ENCODE measurements at places on chromosomes 7 and 10.

DNA sequence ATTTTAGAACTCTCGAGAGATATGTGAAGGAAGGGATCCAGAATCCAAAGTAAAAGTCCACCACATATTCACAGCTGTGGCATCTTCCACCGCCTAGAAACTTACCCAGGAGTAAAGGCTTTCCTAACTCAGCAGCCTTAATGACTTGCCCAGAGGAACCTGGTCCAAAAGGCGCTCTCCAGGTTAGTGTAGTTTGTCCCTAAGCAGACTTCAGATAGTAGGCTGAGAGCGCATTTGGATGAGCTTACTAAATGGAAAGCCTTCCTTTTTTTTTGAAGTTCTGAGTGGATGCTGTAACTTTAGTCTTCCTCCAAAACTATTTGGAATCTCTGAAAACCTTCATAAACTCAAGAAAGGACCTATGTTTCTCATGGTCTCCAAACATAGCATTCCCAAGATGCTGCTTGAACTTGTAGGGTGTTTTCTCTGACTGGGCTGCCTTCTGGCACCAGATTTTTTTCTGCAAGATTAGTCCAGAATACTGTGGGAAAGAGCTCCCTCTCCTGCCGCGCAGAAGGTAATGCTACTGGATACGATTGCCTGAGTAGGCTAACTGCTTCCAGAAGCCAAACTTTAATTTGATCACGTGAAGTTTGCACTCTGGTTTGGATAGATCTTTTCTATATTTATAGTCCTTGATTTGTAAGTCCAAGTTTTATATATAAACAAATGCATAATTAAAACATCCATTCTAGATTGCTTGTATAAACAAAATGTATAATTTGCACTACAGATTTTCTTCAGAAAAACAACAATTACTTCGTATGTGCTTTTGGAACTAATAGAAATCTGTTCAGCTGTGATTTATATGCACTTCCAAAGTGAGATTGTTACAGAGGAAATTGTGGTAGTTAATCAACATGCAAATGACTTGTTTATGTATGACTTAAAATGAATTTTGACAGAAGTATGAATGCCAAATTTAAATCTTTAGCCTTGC lies 19.6 kb upstream of the GPR37 start:
- peak; percentile 63 for DNase-seq

DNA sequence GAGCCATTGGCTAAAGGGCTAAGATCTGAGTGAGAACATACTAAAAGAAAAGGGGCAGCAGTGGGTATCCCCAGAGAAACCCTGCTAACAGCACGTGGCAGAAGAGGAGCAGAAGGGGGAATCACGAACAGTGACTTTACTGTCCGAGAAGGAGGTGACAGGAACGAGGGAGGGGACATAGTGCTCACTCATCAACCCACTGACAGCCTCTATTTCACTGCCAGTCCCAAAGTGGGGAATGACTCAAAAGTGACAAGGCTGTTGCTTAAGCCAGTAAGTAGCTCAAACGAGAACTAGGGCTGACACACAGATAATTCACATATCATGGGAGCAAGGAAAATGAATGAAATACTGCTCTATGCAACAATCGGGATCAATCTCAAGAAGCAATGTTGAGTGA lies 92.7 kb downstream of the RSU1 start:
- DNase-seq, result peak; percentile 60

GRCh38 chr10:15137036-15137359 lies 31.5 kb downstream of the NMT2 start:
- no peak for DNase-seq

DNA sequence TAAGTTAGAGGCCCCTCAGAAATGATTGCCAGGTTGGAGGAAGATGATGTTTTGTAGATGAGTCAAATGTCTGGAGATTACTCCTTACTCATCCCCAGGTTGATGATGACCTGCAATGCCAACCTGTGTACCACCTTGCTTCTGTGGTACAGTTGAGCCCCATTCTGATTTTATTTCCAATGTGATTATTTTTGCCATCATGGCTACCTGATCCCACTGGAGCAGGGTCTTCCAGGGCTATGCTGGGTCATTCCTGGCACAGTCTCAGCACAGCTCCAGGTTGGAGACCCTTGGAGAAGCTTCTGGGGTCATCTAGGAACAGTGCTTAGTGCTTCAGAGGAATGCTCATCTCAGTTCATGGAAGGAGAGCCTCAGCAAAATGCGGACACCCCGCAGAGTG lies 34.3 kb downstream of the LRRC18 start:
- no peak for DNase-seq

- no peak for DNase-seq
Observed at GRCh38 chr10:71308985-71309384, 10.1 kb upstream of the SLC29A3 start.

DNA sequence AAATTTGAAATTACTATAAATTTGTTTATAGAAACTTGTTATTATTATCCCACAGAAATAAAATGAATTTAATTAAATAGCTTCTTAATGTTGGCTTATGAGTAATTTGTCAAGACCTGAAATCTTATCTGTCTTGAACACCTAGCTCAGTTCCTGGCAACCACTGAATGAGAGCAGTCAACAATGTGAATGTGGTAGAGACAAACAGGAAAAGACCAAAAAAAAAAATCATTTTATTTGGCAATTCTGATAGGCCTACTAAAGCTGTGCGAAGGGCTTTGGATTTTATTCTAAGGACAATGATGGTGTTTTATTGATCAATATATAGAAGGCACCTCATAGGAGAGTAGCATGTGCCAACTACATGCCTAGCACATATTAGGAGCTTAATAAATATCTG lies 127.8 kb upstream of the RSU1 start:
- no peak for DNase-seq

GRCh38 chr10:69010151-69010640 lies 21.6 kb downstream of the KIFBP start:
- DNase-seq, result no peak

GRCh38 chr7:69883399-69883891 lies 285.2 kb downstream of the AUTS2 start:
- DNase-seq, result no peak

DNA sequence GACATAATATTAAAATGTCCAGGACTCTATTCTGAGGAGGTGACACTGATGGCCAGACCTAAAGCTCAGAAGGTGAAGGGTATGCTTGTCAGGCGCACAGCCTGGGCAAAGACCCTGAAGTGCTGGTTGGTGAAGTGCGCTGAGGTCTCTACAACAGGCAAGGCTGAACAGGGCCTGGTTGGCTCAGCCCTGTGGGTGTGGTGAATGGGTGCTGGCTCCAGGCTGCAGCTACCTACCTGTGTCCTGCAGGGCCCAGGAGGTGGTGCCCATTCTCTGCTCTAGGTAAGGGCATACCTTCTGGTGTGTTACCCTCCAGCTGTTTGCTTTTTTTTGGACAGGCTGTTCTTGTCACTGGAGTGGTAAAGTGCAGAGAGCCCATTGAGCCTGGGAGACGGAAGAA lies 85.1 kb downstream of the RAMP3 start:
- DNase-seq, result no peak

GRCh38 chr7:101465131-101465530 lies 102.5 kb downstream of the COL26A1 start:
- DNase-seq, result no peak

GRCh38 chr10:77391605-77392235 lies 245.9 kb downstream of the KCNMA1 start:
- DNase-seq, result peak; percentile 62

DNA sequence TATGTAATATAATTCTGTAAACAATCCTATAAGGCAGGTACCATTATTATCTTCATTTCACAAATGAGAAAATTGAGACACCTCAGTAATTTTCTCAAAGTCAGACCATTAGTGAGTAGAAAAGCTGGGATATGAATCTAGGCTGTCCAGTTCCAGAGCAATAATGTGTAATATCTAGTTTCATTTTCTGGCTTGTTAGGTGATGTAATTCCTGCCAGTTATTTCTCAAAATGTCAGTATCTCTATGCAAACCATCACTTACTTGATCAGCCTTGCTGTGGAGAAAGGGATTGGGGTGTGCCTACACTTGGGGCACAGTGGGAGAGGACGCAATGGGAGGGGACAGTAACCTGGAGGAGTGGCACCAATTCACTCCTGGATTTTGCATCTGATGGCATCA lies 157.5 kb downstream of the LYZL1 start:
- DNase-seq, result no peak

DNA sequence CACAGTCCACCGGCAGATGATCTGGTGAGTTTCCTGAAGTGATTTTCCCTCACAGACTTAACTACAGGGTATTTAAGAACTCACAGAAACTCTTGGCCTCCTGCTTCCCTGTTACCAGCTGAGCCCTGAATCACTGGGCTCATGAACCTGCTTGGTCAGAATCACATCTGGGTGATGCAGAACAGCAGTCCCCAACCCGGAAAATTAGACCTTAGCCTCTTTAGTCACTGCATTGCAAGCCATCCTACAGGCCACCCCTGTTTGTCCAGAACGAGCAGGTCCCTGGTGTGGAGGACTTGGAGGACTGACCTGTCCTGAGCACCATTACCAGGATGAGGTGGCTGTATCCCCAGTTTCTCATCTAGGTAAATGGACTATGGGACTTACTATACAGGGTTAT lies 539.2 kb downstream of the TNS3 start:
- DNase-seq, result no peak

- DNase-seq, result no peak
Observed at GRCh38 chr7:115561335-115562110, 469.0 kb downstream of the TFEC start.

DNA sequence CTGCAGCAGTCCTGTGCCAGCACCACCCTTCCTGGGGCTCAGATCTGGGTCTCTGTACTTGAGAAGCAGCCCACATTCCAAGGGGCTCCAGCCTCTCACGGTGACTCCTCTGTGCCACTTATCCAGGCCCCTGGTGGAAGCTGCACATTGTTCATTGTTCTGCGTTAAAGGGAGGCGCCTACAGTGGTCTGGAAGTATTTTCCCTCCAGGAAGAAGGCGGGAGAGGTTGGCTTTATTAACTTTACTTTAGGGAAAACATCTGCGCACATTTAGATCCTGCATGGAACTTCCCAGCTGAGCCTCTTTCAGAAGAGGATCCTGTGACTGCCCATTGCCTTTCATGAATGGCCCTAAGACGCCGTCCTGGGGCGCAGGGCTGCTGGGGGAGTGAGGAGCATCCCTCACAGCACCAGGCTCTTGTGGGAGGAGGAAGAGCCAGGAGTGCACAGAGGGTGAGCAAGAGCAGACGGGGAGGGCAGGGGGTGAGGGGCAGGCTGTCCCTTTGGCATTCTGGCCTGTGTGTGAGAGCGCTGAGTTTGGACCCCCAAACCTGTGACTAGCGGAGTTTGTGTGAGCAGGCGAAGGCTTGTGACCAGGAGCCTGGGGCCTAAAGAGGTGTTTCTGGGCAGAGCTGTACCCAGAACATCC lies 98.6 kb upstream of the BTBD16 start:
- DNase-seq, result no peak

DNA sequence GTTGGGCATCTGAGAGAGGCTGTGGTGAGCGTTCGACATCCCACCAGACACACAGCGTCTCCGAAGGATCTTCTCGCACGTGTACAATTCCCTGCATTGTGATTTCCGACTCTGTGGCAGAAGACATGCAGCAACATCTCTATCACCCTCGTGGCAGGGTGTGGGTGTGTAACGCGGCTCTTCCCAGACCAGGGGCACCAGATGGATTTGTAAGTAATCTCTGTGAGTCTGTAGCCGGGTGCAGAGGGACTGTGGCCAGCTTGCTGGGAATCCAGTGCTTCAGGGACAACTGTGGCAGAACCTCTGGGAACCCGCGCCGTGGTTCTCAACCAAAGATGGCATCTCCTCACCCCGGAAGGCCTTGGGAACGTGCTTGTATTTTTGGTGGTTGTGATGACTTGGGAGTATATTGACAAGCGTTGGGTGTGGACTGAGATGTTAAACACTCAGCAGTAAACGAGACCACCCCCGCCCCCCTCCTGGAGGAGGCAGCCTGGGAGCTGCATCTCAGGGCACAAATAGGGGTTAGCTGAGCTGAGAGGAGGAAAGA lies 21.2 kb downstream of the FOXL3 start:
- DNase-seq, result no peak

DNA sequence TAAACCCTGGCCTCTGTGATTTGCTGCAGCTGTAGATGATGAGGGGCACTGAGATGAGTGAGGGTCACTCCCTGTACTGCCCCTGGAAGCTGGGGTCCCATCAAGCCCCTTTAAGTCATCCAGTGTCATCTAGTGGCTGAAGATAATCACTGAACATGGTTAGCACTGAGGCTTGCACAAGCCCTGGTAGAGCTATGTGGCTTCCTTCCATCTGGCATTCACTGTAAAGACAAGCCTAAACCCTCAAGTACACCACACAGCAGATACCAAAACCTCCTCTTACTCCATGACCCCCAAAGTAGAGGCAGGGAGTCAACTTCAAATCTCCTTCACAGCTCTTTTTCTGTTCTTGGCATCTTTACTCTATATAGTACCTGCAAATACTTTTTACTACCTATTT lies 72.7 kb upstream of the MRLN start:
- no peak for DNase-seq

- no peak for DNase-seq
Observed at GRCh38 chr10:28909875-28910274, 232.6 kb downstream of the BAMBI start.

DNA sequence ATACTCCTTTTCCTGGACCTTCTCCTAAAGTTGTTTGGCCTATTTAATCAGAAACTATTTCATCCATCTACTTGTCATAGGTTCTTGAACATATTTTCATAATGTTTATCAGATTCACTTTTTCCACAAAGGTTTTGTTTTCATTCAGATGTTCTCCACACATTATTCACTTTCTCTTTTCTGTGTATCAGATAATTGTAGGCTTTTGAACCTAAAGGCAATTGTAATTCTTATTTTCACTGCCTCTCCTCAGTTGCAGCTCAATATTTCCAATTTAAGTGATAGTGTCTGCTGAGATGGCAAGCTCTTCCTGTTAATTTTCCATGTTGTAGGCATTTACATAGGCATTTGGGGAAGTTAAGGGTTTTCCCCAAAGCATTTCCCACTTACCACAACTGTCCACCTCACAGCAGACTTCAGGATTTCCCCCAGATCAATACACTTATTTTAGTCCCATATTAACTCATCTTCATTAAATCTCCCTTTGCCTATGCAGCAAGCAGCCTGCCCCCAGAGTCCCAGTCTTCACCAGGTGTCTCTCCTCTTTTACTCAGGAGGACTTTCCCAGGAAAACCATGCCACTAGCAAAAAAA lies 12.3 kb upstream of the IKZF1 start:
- no peak for DNase-seq

DNA sequence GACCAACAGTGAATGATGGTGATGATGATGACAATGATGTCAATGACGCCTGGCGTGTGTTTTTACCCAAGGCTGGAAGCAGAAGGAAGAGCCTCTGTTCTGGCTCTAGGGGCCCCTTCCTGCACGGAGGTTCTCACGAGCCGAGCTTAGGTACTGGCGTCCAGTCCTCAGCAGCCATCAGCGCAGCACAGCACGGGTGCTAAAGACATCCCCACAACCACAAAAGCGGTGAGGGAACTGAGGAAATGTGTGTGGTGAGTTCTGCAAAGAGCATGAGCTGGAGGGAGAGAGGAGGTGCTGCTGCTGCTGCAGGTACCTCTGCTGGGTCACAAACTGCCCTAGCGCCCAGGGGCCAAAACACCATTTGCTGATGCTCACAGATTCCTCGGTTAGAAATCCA lies 81.6 kb downstream of the SFMBT2 start:
- DNase-seq, result no peak

GRCh38 chr10:95327367-95327766 lies 36.6 kb upstream of the PDLIM1 start:
- DNase-seq, result no peak

GRCh38 chr10:52951824-52952223 lies 179.2 kb upstream of the MBL2 start:
- DNase-seq, result no peak

- DNase-seq, result no peak
Observed at GRCh38 chr10:70492786-70493659, 14.5 kb downstream of the PALD1 start.

- no peak for DNase-seq
Observed at GRCh38 chr7:51067757-51068156, 248.9 kb downstream of the COBL start.
